ENCODE measurements at places on chromosomes 1 and 21.

- no peak for DNase-seq
These were observed 122.3 kb upstream of the CXADR start for GRCh38 chr21:17390569-17390968.

- no peak for DNase-seq
These were observed 86.7 kb downstream of the USP24 start for GRCh38 chr1:55128418-55128995.

- DNase-seq = no peak
These were observed 297.2 kb upstream of the PBX1 start for GRCh38 chr1:164261691-164262240.

GRCh38 chr1:12528021-12528852, 89.8 kb downstream of the DHRS3 start:
- no peak for DNase-seq

GRCh38 chr1:7388488-7389185, 382.5 kb upstream of the VAMP3 start:
- no peak for DNase-seq

GRCh38 chr1:157154291-157154690, 16.1 kb upstream of the ETV3 start:
- no peak for DNase-seq

DNA sequence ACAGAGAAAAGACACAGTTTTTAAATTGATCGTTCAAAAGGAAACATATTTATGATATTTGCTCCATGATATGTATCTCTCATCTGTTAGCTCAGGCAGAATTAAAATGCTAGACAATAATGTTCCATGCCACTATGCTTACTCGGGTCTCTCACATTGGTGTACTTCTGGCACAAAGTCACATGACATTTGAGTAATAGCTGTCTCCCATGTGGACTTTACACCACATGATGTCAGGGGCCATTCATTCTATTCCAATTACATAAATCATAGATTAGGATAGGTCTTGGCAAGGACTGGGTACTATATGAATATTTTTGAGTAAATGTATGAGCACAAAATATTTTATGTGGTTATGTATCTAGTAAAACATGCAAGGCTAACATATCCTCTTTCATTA, 648.4 kb downstream of the PLA2G4A start:
- DNase-seq = no peak

GRCh38 chr1:23371987-23372880, 2.6 kb upstream of the ZNF436 start:
- DNase-seq = no peak

GRCh38 chr21:34693192-34693810, 24.5 kb downstream of the CLIC6 start:
- no peak for DNase-seq

GRCh38 chr1:188249811-188250210, 1421.1 kb downstream of the PLA2G4A start:
- DNase-seq = no peak

- DNase-seq = no peak
These were observed 430.1 kb upstream of the ESRRG start for GRCh38 chr1:217153361-217153760.

DNA sequence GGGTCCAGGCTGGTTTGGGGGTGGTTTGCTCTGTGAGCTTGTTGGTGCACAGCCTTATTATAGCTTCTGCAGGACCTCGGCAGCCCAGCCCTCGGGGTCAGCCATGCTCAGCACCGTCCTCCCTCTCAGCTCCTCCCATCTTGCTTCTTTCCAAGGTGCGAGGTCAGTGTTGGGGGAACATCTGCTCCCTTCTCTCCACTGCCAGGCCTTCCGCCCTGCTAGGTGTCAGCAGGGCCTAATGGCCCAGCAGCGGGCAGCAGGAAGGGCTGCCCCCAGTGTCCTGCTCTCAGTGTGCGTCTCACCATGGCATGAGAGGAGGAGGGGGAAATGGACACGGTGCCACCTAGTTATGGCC, 36.5 kb upstream of the LRRC3 start:
- DNase-seq = no peak
